ENCODE measurements at places on chromosomes 5 and 9.

- DNase-seq: no peak
Measured at GRCh38 chr5:158802941-158803341, 296.8 kb downstream of the EBF1 start.

GRCh38 chr9:113886026-113886369 lies 9.9 kb downstream of the ZNF618 start:
- DNase-seq: no peak

DNA sequence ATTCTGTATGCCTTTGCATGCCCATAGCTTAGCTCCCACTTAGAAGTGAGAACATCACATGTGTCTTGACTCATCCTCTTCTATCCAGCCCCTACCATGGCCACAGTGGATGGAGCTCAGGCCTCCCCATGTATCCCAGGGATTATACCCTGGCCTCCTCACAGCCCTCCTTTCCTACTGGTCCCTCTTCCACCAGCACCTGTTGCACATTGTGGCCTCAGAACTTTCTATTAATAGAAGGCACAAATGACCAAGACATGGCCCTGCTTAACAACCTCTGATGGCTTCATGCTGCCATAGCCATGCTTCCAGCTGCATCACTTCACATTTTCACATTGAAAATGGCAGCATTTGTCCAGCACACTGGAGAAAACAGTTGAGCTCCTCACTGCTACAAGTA lies 315.4 kb downstream of the CDK5RAP2 start:
- DNase-seq: no peak

GRCh38 chr5:132253008-132253441 lies 4.5 kb upstream of the PDLIM4 start:
- no peak for DNase-seq

DNA sequence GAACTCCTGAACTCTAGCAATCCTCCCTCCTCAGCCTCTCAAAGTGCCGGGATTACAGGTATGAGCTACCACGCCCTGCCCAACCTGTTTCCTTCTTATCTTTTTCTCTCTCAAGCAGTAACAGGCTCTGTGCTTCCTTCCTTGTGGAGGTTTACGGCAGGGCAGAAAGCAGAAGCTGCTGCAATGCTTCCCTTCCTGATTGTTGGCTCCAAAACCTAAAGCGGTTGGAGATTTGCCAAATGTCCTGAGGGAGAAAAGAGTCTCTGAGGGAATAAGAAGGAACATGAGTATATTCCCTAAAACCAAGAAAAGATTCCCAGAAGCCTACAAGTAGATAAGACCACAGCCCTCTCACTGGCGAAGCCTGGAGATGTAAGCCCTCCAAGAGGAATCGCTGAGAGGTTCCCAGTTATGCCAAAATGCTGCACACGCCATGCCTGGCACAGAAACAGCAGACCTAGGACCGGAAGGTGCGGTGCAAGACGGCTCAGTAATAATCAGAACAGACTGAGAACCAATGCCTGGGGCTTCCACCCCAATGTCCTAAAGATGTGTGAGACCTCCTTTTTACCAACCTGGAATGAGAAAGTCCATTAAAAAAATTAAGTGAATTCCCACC lies 73.2 kb downstream of the APTX start:
- DNase-seq: no peak

GRCh38 chr5:2810644-2811043 lies 59.2 kb upstream of the IRX2 start:
- DNase-seq: no peak

- no peak for DNase-seq
Measured at GRCh38 chr5:150196514-150196913, 6.7 kb downstream of the SLC6A7 start.

GRCh38 chr9:132114102-132114707 lies 34.5 kb upstream of the MED27 start:
- DNase-seq: peak; percentile 68

- DNase-seq: no peak
Measured at GRCh38 chr5:177306674-177307543, 3.3 kb downstream of the PRELID1 start.

- DNase-seq: peak; percentile 98
Measured at GRCh38 chr5:176578391-176578808, 29.3 kb downstream of the CDHR2 start.

GRCh38 chr5:158289967-158290366 lies 431.0 kb upstream of the CLINT1 start:
- no peak for DNase-seq

Data from HuH-7.5 (cell line).